ENCODE measurements at places on chromosomes 6 and 20.
A peak's percentile ranks its signal among the peaks of the same experiment; 100 is the strongest.

- no peak for DNase-seq
These were observed 114.2 kb downstream of the UNC5CL start for GRCh38 chr6:40924839-40925238.

- DNase-seq: no peak
These were observed 4.1 kb downstream of the HLA-C start for GRCh38 chr6:31267651-31268368.

- DNase-seq: no peak
These were observed 2.5 kb upstream of the BPIFA1 start for GRCh38 chr20:33233129-33233774.

GRCh38 chr20:60062431-60063047 lies 104.3 kb downstream of the CDH26 start:
- peak; percentile 47 for DNase-seq

DNA sequence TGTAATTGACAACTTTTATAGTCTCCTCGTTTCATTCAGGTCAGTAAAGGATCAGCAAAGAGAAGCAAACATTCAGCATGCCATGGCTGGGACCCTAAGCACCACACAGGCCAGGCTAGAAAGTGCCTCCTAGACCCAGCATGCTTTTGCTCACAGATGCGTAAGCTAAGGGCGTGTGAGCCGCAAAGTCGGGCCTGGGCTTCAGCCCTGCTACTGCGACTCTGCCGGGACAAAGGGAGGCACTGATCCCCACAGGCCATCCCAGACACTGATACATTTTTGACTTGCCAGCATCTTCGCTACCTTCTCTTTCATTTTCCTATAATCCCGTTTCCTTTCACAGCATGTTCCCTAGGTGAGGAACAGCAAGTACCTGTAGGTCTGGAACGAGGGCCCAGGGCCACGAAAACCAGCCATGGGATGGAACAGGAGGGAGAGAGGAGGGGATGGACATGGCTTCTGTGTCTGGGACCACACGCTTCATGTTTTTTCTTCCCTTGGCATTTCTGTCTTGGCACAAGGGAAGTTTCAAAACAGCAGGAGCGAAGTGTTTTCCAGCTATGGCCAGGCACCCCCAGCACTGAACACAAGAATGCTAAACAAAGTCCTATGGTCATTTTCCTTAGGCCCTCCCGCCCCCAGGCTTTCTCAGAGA lies 42.6 kb downstream of the IRF4 start:
- no peak for DNase-seq

Data from fibroblast of villous mesenchyme (primary cell).